GM18507 (cell line): ENCODE measurements at places on chromosomes 3 and 15.

DNA sequence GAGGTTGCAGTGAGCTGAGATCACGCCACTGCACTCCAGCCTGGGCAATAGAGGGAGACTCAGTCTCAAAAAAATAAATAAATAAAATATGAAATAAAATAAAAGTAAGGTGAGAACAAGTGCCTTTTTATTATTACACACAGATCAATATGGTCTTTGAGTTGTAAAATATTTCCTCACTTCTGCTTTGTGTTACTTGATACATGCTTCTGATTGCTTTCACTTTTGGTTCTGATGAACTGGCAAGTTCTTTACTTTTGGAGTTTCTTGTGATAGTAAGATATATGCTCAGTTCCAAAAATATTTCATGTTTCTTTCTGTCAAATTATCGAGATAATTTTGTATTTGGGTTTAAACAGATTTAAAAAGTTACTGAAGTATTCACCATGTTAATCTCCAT is 16.6 kb upstream of the GYG1 start:
- no peak for DNase-seq

GRCh38 chr3:109825971-109826810 is 488.8 kb upstream of the DPPA4 start:
- DNase-seq, result no peak

DNA sequence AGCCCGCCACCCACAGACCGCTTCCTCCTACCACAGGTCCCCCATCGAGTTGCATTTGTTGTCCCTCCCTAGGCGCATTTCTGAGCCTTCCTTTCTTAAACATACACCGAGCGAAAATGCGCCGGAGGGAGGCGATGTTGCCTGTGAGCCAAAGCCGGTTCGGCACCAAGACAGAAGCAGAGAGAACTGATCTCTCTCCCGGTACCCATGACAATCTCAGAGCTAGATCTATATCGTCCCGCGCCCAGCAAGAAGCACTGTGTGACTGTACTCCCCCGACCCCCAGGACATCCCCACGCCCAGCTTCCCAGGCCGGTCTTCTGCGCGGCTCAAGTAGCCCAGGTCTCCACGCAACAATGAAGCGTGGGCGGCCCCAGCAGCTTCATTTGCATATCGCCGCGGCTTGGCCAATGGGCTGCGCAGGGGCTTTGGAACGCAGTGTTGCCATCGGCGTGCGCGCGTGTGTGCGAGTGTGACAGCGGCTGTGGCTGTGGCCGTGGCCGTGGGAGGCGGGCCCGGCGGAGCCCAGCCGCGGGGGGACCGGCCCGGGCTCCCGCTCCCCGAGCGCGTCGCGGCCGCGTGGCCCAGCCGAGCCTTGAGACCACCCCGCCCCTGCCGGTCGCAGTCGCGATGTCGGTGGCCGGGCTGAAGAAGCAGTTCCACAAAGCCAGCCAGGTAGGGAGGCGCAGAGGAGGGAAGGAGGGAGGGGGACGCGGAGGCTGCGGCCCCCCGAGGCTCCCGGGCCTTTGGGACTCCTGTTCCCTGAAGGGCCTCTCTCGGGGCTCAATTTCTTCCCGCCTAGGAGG is at the start of gene SH3GL3:
TSS of gene SH3GL3 (plus strand) at position 438 of the 806 bp plus-strand sequence. CDS start at position 631, 193 bp downstream.
- no peak for DNase-seq

- no peak for DNase-seq
Observed at GRCh38 chr3:173743111-173743510, 345.6 kb downstream of the NLGN1 start.

- DNase-seq, result no peak
Observed at GRCh38 chr3:183265834-183266417, 12.9 kb downstream of the B3GNT5 start.

DNA sequence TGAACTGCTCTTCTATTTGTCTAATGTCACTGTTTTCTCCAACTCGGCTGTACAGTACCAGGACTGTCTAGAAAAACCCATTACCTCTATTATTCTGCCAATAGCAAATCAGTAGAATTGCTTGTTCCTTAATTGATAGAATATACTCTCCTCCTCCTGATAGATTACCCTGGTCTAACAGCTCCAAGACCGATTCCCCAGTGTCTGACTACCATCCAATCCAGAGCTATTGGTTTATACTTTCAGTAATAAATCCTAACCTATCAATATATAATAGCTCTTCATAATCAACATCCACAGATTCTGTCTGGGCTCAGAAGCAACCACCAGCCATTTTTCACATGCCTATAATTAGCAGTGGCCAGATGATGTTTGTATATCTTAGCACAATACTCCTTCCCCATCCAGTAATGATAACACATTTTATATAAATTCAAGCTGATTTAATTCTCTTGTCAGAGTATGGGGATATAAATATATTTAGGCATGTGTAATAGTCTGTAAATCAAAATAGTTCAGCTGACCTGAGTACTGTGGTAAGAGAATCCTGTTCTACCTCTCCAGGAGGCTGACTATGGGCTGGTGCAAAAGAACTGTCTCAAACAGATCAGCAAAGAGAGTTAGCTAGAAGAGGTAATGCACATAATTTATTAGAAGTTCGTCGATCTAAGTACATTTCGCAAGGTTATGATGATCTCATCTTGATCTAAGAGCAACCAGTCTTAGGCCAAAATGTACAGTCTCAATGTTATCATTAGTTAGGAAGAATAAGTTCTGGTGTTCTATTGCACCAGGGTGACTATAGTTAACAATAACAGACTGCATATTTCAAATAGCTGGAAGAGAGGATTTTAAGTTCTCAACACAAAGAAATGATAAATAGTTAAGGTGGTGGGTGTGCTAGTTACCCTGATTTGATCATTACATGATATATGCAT is 193.4 kb downstream of the SHOX2 start:
- no peak for DNase-seq

DNA sequence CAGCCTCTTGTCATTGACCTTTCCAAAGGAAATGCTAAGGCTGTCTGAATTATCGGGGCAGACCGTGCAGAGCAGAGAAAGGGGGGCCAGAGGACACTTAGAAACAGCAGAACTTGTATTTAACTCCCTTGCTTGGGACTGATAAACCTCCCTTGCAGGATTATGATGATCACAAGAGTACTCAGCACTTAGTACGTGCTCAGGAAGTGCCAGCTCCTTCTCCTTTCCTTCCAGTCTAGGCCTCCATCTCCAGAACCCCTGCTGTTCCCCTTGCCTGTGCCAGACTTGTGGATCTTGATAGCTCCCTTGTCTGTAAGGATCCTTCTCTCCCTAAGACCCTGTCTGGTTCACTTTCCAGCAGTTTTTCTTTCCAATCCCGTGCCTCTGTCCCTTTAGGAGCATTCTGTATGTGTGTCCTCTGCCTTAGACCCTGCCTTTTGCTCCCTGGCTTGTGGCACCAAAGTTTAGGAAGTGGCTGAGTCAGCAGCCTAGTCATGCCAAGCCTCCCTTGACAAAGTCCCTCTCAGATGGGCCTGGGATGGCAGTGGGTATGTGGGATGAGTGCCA is 747 bp downstream of the SORD start:
- DNase-seq, result no peak

GRCh38 chr3:123298903-123299302 is 97.2 kb downstream of the SEC22A start:
- no peak for DNase-seq

DNA sequence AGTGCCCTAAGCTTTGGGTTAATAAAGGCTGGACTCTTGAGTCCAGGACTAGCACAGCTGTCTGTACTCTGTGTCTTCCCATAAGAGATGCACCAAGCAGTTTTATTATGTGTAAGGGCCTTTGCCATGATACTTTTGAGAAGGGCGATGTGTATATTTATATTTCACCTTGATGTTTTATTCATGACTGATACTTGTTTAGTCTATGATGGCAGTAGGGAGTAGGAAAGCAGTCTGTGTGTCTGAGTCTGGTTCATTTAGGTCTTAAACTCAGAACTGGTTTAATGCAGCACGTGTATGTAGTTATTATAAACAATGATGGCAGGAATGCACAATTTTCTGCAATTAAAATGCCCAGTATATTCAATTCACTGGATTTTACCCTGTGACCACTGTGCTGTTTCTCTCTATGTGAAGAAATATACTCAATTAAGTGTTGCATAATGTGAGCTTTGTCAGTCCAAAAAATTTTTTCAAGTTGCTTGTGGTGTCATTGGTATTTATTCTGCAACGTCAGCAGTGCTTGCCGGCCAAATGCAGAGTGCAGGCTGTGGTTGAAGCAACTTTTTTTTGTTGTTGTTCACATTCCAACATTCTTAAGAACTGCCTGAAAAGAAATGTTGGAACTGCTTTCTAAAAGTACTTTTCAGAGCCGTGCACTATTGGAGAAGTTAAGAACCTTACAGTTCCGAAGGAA is 423.7 kb upstream of the SEMA6D start:
- no peak for DNase-seq

DNA sequence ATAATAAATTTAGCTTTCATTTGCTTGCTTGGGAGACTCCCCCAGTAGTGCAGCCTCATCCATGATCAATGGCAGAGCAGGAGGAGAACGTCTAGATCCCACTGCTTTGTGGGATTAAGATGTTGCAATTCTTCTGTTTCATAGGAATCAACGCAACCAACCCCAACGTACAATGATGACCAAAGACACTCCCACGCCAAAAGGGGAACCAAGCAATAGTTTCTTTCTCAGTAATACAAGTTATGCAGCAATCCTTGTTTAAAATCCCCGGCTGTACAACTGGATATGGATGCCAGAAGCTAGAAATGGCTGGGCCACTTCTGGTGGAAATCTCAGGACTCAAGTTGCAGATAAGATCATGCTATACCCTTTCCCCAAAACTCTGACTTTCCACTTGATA is 411.2 kb downstream of the VPS13C start:
- DNase-seq, result no peak

DNA sequence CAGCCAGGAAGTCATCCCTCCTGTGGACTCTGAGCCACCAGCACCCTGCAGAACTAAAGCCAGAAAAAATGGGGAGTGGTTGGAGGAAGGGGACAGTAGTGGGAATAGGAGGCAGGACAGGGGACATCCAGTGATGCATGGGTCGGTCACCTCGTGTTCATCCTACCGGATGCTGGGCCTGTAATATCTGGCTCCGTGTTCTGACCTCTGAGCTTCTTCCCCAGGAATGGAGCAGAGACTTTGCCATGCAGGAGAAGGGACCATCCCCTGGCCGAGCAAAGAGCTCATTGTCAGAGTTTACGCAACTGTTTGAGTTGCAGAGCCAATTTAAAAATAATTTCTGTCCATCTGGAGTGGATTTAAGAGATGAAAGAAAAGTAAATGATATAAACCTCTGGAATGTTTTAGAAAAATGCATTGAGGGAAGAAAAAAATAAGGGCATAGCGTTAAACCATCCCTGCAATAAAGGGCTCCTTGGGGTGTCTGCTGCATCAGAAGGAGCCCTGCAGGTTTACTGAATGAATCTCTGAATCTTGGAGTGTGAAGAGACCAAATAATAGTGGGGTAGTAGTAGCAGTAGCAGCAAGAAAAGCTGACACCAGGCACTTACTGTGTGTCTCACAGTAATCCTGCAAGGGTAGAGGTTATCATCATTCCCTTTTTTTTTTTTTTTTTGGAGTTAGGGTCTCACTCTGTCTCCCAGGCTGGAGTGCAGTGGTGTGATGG is 70.9 kb downstream of the AAGAB start:
- DNase-seq, result no peak

- DNase-seq, result no peak
Observed at GRCh38 chr3:127405010-127405598, 117.3 kb upstream of the PRR20G start.

DNA sequence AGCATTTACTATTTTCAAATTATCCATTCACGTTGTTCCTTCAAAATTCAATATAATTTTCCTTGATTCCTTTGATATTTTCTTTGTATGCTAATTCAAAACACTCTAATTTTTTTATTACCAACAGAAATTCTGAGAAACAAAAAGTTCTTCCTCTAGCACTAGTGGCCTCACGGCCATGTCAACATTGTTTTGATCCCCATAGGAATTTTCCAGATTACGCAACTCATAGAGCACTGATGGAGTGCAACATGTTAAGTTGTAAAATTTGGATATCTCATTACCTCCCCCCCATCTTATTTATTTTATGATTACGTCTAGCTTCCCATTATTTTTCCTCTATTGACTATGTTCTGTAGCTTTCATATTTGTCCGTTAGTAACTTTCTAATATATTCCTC is 745.3 kb downstream of the TUSC7 start:
- no peak for DNase-seq

GRCh38 chr3:153438271-153438670 is 276.2 kb downstream of the RAP2B start:
- no peak for DNase-seq

DNA sequence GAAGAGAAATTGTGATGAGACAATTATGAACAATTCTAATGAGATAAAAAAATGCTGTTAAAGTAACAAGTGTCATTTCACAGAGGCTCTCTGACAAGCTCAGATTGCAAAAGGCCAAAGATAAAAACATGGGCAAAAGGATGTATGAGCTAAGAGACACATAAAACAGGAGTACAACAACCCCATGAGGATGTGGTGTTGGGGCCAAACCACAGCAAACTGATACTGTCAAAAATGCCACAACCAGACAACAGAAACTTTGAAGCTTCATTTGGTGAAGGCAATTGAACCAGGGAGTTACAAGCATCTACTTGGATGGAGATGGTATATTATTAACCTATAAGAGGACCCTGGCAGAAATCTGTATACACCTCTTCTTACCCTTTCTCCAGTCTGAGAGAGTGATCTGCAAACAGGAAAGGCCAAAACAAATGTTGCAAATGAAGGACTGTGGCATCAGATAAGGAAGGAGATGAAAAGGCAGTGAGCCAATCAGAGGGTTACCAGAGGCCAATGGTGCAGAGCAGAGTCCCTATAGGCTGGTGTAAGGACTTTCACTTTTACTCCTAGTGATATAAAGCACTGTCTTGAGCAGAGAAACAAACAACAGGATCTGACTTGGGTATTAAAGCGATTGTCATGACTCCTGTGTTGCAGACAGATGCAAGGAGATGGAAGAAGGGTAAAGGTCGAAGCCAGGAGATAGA is 659.0 kb downstream of the NTRK3 start:
- no peak for DNase-seq

DNA sequence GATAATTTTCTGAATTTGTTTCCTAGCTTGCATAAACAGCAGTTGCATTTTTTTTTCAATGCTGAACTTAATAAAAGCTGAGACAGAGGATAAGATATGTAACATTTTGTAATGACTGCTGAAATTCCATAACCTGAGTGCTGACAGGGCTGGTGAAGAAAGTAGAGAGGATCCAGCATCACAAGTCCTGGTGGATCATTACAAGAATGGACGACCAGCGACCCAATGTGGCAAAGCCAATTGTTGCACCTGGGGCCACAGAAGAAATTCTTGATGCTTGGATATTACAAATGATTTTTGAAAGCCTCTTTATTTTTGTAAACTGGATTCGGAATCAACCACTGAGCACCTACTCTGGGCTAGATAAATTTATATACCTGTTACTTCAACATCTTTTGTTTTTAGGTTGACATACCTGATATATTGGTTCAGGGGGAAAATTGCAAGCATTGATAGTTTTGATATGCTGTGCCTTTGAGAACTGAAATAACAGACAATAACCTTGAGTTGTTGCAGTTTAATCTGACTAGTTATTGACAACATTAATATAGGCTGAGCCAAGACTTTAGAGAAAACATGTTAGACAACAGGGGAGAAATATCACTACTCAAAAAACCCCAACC is 3.9 kb upstream of the ACTL6A start:
- no peak for DNase-seq

- no peak for DNase-seq
Observed at GRCh38 chr3:171284308-171285075, 175.7 kb downstream of the TNIK start.
